Activated T-helper 2 cell treated with anti-CD3 and anti-CD28 coated beads, Interferon-gamma antibody, Interleukin-2, Interleukin-4, amounts not matched to agents 10 μg/mL and 5 μg/mL and 100 μg/mL, durations not matched to agents 14 hours and 24 hours and 36 hours (primary cell): ENCODE measurements at places on chromosomes 1 and 21. TPM values are rescaled to one million over a fixed set of nuclear protein-coding genes. Genes with fewer than 3 reads are reported as not detected.

RIPPLY3 gene
- 0.21 TPM in 1 of 2 replicates, not detected in the other for total RNA-seq

SV2A gene
- total RNA-seq: 17.9 and 18.4 TPM in 2 replicates

ELAPOR1 gene
- 17.5 and 19.7 TPM in 2 replicates for total RNA-seq

C8A gene
- total RNA-seq: not detected in 2 replicates

THRAP3 gene
- 159 and 164 TPM in 2 replicates for total RNA-seq

C1orf141 gene
- not detected in 2 replicates for total RNA-seq

PARP1 gene
- 194 and 197 TPM in 2 replicates for total RNA-seq
